ENCODE measurements at places on chromosomes 1 and 21.

DNA sequence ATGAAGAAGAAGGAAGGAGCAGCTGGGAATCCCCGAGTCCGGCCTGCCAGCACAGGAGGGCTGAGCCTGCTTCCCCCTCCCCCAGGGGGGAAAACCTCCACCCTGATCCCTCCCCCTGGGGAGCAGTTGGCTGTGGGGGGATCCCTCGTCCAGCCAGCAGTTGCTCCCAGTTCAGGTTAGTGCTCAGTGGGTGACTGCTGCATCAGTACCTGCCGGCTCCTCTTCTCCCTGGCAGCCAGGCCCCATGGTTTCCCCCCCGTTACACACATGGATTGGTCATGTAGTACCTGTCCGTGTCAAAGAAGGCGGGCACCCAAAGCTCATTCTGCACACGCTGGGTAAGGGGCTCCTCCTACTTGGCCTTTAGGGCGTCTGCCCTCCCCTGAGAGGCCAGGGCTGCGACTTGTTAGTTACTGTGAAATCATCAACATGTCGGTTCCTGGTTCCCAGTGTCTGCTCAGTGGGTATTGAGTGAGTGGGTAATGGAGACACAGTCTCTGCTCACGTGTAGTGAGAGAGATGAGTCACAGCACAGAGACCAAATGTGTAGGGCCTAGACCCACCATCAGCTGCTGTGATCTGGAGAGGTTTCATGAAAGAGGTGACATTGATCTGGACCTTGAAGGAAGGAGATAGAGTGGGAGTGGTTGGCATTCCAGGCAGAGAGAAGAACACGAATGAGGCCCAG, 11.5 kb downstream of the NECAP2 start:
- no peak for DNase-seq

DNA sequence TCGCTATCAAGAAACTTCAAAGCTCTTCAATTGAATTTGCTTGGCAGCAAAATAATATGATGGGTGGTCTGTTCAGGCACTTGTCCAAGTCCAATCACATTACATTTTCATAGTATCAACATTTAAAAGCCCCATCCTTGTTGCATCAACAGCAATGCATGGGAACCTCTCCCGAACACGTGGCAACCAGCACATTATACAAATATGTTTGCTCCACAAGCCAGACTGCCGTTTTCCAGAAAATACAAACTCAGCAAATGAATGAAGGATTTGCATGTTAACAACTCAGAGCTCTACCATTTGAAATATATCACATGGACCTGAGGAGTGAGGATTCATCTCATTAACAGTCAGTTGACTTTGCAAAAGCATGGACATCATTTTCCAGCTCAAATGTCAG, 20.0 kb upstream of the LYPLAL1 start:
- DNase-seq = no peak

GRCh38 chr1:103265551-103265950, 157.2 kb upstream of the COL11A1 start:
- no peak for DNase-seq

DNA sequence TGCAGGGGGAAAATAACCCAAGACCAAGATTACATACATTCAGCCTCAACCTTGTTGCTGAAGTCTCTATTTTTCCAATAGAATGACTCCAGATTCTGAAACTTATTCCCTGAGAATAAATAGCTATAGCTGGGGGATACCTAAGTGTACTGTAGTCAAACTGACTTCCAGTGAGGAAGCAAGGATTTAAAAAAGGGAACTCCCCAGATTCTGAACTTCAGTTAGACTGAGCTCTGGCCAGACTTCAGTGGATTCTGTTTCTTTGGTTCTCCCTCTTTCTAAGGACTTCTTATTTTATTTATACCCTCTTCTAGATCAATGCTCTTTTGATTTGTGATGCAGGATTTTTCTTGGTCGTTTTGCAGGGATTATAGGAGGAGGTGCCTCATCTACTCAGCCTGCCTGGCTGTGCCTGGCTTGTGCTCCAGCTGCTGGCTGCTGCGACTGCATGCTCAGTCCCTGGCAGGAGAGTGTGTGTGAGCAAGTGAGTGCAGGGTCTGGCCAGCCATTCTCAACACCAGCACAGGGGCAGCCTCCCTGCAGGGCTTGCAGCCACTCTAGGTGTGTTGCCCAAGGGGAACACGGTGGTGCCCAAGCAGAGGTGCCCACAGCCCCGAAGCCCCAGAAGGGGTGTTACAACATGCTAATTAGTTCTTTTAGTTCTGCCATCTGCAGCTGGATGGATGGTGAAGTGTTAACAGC, 43.0 kb downstream of the SPATA17 start:
- DNase-seq = no peak

GRCh38 chr1:182588500-182589396, at the start of gene RNASEL:
Gene RNASEL, minus strand, starts transcription at chr1:182589256. Its CDS starts 2,450 bp downstream, at chr1:182586806.
- peak; percentile 42 for DNase-seq

DNA sequence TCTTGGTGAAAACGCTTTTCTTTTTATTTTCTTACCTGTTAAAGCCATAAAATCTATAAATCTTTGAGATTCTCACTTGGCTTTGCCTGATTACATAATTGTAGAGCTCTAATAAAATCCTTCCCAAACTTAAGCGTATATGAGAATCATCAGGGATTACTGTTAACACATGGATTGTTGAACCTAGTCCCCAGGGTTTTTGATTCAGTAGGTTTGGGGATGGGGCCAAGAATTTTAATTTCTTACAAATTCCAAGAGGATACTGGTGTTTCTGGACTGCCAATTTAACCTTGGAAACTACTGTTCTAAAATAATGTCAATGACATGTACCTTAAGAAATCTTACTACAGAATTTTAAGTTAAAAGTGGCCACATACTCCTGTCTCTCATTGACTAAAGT, 694.2 kb downstream of the BRINP3 start:
- DNase-seq = no peak

DNA sequence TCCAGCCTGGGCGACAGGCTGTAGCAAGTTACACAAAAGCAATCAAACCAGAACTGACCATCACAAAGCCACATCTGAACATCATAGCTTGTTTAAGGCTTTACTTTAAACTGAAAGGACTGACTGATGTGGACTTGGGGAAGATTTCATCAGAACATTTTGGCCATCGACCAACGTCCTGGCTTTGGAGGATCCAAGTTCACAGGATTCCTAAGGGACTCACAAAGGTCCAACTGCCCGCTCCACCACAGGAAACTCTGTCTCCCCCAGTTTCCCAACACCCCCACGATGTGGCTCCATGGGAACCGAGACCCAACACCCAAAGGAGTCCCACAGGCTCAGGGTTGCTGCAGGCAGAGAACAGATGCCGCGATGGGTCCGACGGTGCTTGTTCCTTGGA, 9.3 kb downstream of the SSU72 start:
- no peak for DNase-seq

GRCh38 chr1:229138058-229138457, 132.9 kb upstream of the RAB4A start:
- no peak for DNase-seq

DNA sequence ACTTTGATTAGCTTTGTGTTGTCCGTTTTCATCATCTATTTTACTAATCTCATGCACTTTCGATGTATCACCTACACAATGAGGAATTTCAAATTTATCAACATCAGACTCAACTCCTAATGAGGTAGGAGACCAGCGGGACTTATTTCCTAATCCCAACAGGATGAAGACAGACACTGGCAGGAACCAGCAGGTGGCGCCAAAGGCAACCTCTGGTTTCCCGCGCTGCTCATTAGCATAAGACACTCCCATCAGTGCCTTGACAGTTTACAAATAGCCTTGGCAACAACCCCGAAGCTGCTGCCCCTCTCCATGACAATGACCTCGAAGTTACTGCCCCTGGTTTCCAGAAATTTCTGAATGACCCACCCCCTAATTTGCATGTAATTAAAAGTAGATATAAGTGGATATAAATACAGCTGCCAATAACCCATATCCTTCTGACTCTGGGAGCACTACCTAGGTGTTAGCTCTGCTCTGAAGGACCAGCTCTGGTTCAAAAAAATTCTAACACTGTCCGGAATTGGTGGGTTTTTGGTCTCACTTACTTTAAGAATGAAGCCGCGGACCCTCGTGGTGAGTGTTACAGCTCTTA, 974.8 kb downstream of the ADGRL2 start:
- DNase-seq = no peak

- no peak for DNase-seq
Measured at GRCh38 chr1:156394835-156395461, 25.9 kb downstream of the RHBG start.

DNA sequence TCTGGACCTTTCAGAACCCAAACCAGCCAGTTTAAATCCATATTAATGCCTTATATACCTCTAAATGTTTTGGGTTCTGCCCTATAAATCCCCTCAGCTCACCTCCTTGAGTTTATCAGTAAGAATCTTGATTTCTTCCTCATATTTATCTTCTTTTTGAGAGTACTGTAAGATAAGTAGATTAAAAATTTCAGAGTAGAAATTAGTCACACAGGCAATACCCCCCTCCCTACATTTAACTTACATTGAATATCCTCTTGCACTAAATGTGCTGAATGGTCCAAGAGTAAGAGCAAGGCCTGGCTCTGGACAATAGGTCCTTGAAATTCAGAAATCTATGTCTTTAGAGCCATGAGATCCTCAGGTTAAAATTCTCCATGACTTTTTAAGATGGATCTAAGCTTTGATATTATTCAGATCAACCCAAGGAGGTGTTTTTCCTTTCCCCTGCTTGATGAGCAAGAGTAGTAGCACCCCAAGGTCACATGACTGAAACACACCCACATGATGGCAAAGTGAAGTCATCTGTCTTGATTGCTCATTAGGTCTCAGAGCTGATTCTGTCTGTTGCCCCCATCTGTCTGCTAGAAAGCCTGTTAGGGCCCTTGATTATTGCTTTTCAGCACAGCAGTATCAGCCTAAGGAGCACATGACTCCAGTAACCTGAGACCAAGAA, 15.8 kb upstream of the NUP210L start:
- no peak for DNase-seq

- DNase-seq = no peak
Measured at GRCh38 chr1:2413495-2414296, 1.3 kb upstream of the PEX10 start.

DNA sequence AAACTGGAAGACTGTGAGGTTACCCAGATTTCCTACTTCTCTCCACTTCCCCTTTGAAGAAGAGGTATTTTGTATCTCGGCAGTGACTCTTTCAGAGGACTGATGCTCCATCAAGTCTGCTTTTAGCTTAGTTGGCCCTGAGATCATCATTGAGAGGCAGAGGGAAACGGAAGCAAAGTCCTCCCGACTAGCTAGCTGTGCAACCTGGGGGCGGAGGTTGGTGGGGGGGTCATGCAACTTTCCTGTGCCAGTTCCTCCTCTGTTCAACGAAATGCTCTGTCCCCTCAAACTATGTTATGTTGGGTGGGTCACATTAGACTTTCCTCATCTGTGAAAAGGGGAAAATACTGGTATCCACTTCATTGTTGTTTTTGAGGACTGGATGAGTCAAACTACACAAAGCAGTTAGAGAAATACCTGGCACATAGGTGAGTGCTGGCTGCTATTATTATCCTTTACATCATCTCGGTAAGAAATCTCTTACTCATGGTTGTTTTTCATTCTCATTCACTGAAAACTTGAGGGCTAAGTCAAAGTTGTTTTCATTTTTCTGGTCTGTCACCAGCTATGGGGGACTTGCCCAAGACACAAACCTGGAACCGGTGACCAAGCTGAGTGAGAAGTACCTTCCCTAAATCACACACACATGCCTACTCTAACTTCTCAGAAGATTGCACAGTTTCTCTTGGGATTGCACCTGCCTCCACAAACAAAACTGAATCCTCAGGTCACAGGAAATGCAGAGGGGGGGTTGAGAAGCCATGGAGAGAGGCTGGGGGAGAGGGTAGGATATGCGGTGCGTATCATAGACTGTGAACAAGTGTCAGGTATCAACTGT, 83.3 kb downstream of the ABCA4 start:
- no peak for DNase-seq

GRCh38 chr1:228163007-228163753, 2.4 kb upstream of the IBA57 start:
- no peak for DNase-seq

DNA sequence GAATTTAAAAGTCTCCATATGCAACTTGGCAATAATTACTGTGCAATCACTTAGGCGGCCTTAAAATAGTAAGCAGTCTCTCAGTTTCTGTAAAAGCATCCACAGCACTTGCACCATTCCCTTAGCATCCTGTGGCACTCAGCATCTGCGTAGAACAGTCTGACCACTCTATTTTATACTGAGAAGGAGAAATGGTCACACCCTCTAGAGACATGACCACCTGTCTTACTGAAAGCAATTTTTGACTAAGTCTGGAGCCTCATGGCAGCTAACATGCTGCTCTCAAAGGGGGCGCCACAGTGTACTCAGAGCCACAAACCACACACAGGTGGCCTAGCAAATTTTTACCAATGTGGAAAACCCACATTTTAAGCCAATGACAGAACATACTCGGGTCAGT, 62.0 kb downstream of the KCNK1 start:
- DNase-seq = no peak
